CD4-positive, alpha-beta memory T cell (primary cell): ENCODE measurements at places on chromosomes 3 and 15. TPM values are rescaled to one million over a fixed set of nuclear protein-coding genes. Genes with fewer than 3 reads are reported as not detected.
A peak's percentile ranks its signal among the peaks of the same experiment; 100 is the strongest.

Gene RPL29
- 1,263 TPM for total RNA-seq

Gene SERPINI1
- 4.9 TPM for total RNA-seq

Gene RFT1
- total RNA-seq, result 28.4 TPM

Gene PIF1
- 0.17 TPM for total RNA-seq

Gene PLA1A
- not detected for total RNA-seq

Gene MUC20
- 9.9 TPM for total RNA-seq

Gene SUMF1
- total RNA-seq, result 13.9 TPM

Gene TGM4
- not detected for total RNA-seq

Gene TEX9
- 2.2 TPM for total RNA-seq

Gene TMOD2
- 20.0 TPM for total RNA-seq

Gene CX3CR1
- 0.33 TPM for total RNA-seq

Gene GHSR
- total RNA-seq, result not detected

GRCh38 chr3:111299192-111299615 lies 227.6 kb downstream of the NECTIN3 start:
- DNase-seq, result no peak

DNA sequence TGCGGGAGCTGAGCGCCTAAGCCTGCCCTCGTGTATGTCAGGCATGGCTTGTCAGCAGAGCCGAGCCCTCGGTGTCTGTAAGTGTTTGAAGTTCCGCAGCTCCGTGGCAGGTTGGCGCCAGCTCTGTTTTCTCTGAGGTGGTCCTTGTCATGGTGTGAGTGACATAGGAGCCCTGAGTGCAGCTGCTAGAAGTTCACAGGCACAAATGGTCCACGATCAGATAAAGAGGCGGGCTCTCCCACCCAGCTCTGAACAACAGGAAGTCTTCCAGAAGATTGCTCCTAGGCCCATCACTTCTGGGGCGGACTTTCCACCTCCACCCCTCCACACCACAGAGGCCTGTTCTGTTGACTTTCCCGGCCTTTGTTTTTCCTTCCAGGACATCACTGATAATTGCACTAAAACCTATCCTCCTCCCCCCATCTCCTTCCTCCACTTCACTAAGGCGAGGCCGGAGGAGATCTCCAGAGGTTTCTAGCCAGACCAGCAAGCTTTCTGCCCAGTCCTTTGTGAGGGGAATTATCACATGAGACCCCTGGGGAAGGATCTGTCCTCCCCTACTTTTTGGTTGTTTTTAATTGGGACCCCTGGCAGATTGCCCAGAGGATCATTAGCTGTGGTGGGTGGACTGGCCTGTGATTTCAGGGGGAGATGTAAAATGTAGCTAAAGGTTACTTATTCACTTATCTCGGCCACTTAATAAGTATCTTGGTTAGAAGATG lies 19.9 kb downstream of the ITPR1 start:
- DNase-seq, result no peak

- DNase-seq, result no peak
These were observed 71.7 kb upstream of the ARL6 start for GRCh38 chr3:97692831-97693230.

GRCh38 chr3:193915099-193915498 lies 220.8 kb upstream of the HES1 start:
- DNase-seq, result no peak

- no peak for DNase-seq
These were observed 27.5 kb downstream of the RAB6B start for GRCh38 chr3:133868186-133868585.

DNA sequence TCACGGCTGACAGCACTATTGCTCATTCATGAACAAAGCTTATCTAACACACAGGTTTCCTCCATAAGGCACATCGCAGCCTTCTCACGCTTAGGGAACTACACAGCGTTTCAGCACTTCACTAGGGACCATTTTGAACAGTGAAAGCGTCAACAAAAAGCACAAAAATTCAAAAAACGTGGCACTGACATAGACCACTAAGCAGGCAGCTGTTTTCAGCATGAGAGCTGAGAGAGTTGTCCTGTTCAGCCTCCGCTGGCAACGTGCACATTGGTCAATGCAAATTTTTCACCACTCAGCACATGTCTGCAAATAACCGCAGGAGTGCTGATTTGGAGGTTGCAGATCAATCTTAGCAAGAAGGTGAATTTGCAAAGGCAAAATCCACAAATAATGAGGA lies 109.2 kb downstream of the LRRK1 start:
- DNase-seq, result no peak

GRCh38 chr3:64824394-64824909 lies 136.7 kb upstream of the ADAMTS9 start:
- DNase-seq, result no peak

DNA sequence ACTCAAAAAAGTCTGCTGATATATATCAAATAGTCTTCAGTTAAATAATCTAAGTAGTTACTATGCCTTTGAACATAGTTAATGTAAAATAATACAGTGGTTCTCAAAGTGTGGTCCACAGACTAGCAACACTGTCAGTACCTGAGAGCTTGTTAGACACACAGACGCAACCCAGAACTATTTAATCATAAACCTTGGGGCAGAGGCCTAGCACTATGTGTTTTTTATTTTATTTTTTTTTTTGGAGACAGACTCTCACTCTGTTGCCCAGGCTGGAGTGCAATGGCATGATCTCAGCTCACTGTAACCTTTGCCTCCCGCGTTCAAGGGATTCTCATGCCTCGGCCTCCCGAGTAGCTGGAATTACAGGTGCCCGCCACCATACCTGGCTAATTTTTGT lies 34.7 kb downstream of the GRAMD1C start:
- DNase-seq, result no peak

DNA sequence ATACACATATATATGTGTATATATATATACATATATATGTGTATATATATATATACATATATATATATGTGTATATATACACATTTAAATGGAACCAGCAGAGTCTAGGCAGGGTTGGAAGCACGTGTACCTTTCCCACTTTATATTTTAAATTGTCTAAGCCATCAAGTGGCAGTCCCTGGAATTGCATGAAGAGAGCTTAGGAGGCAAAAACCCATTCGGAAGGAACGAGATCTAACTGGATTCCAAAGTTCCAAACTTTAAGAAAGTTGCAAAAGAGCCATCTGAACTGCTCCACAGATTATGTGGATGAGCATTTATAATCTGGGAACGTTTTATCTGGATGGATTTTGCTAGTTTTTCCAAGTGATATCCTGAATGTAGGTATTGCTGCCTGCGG lies 186.5 kb downstream of the FOXP1 start:
- DNase-seq, result no peak

DNA sequence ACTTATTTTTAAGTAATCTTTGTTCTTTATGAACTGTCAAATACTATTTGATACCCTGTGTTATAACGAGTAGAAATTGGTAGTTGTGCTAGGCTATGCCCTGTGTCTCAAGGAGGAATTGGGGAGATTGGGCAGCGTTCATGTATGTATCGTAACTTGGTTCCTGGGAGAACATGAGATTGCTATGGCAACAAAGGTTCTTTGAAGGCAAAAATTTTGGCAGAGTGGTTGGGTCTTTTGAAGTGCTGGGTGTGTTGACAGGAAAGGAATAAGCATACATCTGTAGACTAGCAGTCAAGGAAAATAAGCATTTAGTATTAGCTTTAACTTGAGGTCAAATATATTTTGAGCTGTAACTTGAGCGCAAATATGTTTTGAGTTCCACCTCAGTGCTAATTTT lies 45.3 kb downstream of the TCF12 start:
- peak; percentile 23 for DNase-seq

- no peak for DNase-seq
These were observed 26.8 kb downstream of the CMC1 start for GRCh38 chr3:28267984-28268849.

GRCh38 chr3:134287512-134287911 lies 36.9 kb upstream of the RYK start:
- DNase-seq, result no peak

- no peak for DNase-seq
These were observed 6.3 kb downstream of the LOXL1 start for GRCh38 chr15:73932381-73933191.

- no peak for DNase-seq
These were observed 103.9 kb downstream of the LRIG1 start for GRCh38 chr3:66396888-66397287.

- DNase-seq, result no peak
These were observed 149.4 kb downstream of the STAG1 start for GRCh38 chr3:136602818-136603217.

DNA sequence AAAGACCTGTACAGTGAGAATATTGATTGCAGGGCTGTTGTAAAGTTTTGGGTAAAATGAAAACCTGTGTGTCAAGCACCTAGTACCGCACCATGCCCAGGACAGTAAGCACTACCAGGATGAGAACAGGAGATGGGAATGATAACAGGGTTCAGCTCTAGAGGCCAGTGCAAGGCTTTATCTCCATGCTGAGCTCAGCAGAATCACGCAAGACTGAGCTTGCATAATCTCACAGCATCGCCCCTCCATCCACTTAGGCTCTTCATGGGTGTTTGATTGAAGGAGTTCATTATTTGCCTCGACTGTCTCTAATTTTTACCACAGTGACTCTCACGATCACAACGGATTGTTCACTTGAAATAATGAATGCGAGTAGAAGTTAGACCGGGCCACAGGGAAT lies 2.9 kb downstream of the ATP13A5 start:
- no peak for DNase-seq

DNA sequence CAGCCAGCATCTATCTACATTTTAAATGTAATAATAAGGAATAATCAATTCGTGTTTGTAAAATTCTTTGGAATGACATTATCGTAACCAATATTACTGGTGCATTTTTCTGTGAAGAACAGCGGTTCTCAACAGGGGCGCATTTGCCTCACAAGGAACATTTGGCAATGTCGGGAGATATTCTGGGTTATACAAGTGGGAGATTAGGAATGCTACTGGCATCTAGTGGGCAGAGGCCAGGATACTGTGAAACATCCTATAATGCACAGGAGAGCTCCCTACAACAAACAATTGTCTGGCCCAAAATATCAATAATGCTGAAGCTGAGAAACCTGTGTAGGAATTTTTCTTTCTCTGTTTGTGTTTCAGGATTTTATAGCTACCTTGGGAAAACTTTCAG lies 25.0 kb downstream of the ACP3 start:
- no peak for DNase-seq

- DNase-seq, result no peak
These were observed 19.9 kb downstream of the ALDH1L1 start for GRCh38 chr3:126160243-126161210.

DNA sequence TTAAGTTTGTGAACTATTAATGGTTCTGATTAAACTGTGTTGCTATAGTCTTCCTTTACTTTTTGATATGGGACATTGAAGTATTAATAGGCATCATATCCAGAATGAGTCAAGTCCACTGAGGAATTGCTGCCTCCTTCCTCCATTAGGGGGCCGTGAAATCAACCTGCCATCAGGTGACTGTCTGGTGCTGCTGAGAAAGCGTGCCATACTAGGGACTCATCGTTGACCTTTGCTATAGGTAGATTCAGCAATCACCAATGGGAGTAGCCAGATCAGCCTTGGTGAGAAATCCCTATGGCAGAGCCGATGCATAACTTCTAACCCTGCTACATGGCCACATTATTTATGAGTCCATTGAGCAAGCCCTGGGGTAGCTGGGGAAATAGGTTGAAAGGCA lies 30.1 kb upstream of the SLC28A2 start:
- DNase-seq, result no peak

GRCh38 chr3:151268267-151269235 lies 9.8 kb downstream of the P2RY14 start:
- peak; percentile 50 for DNase-seq

GRCh38 chr3:44875596-44875995 lies 1.2 kb downstream of the TGM4 start:
- DNase-seq, result no peak

DNA sequence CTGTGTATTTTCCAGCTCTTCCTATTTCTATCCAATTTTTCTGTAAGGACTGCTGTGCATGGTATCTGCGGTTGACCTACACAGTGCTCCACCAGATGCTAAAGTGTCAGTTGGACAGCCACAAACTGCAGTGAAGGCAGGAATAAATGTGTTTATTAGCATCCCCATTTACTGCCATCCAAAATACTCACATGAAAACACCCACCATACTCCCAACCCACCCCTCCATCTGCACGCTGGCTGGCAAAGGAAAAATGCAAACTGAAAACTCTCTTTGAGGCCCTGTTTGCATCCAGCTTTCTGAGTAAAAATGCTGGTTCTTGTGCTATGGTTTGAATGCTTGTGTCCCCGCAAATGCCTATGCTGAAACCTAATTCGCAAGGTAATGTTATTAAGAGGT lies 515.5 kb downstream of the ZNF385D start:
- DNase-seq, result no peak

DNA sequence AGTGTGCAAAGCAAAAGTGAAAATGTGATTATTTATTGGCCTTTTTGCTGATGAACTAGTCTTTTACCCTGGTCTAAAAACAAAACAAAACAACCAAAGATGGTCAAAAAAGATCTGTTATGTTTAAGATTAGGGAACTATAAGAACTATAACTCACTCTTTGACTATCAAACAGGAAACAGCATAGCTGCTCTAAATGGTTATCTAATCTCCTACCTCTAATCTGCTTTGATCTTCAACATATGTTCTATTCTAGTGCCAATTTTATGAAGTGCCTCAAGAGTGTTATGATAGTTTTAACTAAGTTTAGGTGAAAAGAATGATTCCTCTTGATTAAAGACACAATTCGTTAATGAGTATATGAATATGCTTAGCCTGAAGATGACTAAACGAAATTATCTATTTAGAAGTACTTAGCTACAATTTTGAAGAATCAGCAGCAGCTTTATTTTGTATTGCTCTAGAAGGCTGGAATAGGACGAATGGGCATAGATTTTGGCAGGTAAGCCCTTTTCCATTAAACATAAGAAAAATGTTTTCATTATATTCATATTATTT lies 46.0 kb downstream of the SETD2 start:
- no peak for DNase-seq

DNA sequence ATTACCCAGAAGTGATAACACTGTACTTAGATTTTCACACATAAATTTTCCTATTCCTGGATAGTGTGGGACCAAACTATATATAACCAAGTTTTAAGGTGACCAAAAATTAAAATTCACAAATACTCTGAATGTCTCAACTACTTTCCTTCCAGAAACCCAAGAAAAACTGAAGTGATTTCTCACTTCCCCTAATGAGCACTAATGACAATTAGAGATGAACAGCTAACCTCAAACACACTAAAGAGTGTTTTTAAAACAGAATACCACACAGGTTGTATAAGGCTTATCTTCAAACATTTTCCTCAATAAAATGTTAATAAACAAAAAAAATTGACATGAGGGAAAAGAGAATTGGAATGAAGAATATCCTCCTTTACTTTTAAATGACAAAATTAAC lies 188.2 kb downstream of the ZBTB20 start:
- DNase-seq, result no peak

DNA sequence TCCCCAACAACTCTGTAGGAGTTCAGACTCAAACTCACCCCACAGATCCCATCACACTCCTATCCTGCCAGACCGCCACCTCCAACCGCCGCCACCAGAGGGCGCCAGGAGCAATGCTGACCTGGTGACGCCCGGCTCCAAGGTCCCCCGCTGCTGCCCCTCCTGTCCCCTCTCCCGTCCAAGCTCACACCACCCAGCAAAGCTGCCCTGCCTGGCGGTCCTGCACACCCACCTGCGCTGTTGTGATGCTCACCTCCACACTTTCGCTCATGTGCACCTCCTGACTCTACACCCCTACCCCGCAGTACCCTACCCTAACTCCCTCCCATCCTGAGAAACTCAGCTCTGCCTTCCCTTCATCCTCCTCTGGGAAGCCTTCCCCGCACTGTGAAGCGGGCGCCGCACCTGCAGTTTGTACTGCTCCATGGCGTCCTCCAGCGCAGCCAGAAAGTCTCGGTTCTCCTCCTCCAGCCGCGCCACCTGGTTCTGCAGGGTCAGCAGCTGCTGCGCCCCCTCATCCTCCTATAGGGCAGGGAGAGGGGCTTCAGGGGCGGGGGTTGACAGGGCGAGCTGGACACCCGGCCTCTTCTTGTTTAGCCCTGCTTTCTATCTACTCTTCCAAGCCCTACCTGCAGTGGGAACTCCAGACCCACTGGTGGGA lies 7.9 kb downstream of the KIF7 start:
- DNase-seq, result peak; percentile 27
